ENCODE measurements at places on chromosomes 7 and 10.

GRCh38 chr7:27802999-27803398, 63.0 kb downstream of the TAX1BP1 start:
- no peak for DNase-seq

DNA sequence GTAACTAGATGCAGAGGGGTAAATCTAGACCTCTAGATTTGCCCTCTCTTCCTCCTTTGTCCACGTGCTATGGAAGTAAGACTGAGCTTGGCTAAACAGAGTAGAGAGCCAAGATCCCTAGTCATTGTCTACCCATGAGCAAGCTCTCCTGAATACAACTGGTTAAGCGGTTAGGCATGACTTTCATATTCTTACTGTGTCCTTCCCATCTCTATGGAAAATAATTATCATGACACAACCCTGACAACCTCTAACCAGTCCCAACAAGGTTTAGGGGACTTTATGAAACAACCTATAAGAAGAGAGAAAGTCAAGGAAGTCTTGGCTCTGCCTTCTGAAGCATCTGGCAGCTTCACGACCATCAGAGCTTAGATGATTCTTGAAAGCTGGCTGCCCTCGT, 7.8 kb upstream of the LAMB4 start:
- DNase-seq: no peak

- no peak for DNase-seq
These were observed 636.7 kb upstream of the IGFBP3 start for GRCh38 chr7:46557781-46558180.

DNA sequence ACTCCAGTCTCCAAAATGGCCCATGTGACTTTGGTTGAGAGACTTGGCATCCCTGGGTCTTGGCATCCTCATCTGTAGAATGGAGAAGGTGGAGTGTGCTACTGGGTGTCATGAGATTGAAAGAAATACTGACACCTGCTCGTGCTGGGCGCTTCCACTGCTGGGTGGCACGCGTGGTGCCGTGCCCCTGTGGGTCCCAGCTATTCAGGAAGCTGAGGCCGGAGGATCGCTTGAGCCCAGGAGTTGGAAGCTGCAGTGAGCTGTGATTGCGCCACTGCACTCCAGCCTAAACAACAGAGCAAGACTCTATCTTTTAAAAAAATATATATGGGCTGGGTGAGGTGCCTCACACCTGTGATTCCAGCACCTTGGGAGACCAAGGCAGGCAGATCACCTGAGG, 53.1 kb downstream of the NPTX2 start:
- DNase-seq: no peak

- no peak for DNase-seq
These were observed 296.1 kb downstream of the CDK14 start for GRCh38 chr7:90892213-90892612.

DNA sequence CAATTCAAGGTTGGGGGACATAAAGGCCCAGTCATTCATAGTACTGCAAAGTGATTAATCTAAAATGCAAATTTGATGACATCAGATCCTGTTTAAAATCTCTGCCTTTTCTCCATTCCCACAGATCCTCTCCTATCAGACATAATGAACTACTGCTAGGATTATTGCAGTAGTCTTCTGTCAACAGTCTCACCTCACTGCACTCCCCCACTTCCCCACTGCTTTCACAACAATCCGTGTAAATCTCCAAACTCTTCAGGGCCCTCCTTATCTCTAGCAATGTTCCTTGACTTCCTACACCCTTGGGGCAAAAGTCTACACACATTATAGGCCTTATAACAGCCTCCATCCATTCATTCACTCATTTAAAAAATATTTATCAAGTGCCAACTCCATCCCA, 112.4 kb downstream of the KBTBD2 start:
- DNase-seq: no peak

DNA sequence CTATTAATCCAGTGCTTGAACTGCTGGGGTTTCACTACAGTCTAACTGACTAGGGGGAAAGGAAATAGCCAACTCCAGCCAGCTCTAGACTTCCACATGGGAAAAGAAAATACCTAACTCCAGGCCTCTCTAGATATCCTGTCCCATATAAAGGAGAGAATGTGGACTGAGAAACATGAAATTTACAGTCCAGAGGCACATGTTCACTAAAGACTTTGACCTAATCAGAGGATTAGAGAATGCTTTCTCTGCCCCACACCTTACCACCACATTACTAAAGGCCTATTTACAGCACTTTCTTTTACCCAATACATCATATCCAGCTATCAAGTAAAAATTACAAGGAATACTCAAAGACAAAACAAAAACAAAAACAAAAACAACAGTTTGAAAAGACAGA, 164.2 kb downstream of the PCLO start:
- no peak for DNase-seq

DNA sequence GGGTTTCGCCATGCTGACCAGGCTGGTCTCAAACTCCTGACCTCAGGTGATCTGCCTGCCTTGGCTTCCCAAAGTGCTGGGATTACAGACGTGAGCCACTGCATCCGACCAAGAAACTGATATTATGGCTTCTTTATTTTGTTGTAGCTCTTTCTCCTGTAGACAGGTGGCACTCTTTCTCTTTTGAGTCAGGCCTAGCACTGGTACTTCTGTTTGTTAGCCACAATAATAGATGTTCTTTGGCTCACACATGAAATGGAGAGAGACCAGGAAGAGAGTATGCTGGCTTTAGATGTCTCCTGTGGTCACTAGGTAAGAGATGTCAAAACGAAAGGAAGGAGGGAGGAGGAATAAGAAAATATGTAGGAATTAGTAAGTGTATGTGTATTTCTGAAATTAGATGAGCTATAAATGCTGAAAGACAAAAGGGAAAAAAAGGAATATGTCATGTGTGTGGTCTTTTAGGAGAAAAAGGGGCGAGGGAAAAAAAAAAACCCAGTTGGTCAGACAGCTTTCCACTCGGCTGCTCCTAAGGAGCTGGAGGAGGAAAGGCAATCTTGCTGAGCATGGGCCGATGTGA, 78.7 kb downstream of the CLEC2L start:
- peak; percentile 39 for DNase-seq

DNA sequence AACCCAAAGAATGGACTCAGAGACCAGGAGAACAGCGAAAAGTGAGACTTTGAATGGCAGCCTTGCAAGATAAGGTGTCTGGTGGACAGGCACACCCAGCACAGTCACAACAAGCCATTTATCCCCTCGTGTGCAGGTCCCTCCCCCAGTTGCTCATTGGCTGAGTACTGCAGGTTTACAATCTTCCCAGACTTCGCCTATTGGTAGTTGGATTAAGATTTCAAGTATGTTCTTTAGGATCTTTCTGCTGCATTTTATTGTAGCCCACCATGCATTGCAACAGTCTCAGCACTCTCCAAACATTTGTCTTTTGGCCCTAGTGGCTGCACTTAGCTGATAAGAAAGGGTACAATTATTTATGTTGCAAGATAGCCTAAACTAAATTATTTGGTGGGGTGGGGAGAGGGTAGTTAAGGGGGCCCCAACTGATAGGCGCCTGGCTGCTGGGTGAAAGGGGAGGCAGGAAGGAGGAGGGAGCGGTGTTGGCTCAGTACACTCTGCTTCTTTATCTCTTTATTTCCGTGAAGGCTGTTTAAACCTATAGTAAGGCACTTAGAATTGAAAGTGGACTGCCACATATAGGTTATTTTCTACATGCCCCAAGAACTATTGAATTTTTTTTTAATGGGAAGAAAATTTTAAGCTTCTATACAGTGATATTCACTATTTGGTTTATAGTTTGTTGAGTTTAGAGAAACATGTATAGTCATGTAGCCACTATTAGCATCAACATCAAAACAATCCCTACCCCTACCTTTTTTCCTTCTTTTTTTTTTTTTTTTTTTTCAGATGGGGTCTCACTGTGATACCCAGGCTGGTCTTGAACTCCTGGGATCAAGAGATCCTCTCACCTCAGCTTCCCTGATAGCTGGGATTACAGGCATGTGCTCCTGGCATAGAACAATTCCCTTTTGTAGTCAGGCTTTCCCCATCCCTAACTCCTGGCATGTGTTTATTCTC, 54.2 kb downstream of the GUSB start:
- DNase-seq: no peak

DNA sequence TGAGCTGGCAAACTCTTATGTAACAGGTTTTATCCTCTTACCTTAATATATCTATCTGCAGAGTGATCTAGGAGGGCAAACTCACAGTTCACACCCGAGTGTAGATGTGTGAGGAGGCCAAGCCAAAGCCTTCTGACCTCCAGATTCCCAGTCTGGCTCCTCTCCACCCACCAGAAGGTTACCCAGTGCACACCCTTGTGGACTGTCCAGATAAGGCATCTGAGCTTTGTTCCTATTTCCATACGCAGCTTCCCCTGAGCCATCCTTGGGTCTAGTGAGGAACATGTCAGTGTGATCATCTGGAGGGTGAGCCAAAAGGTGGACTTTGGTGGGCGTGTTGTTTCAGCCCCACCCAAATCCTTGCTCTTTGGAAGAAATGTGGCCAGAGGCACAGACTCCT, 203.0 kb upstream of the MEOX2 start:
- DNase-seq: peak; percentile 31

GRCh38 chr10:131679926-131680325, 220.9 kb upstream of the PPP2R2D start:
- no peak for DNase-seq

DNA sequence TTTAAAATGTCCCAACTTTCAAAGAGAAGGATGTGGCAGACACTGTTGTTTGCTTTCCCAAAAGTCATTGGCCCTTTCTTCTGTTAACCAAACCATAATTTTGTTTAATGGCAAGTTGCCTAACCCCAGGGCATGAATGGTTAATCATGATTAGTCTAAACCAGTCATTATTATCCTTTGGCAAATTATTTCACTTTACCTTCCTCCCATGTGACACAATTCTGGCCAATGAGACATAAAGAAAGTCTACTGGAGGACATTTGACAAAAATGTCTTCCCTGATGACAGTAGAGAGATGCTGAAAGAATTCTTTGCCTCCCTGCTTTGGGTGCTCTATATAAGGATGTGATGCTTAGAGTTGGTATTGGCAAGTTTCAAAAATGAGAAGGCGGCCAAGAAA, 101.9 kb downstream of the PODXL start:
- DNase-seq: no peak

- no peak for DNase-seq
These were observed 23.1 kb upstream of the ZNF862 start for GRCh38 chr7:149815121-149815520.

DNA sequence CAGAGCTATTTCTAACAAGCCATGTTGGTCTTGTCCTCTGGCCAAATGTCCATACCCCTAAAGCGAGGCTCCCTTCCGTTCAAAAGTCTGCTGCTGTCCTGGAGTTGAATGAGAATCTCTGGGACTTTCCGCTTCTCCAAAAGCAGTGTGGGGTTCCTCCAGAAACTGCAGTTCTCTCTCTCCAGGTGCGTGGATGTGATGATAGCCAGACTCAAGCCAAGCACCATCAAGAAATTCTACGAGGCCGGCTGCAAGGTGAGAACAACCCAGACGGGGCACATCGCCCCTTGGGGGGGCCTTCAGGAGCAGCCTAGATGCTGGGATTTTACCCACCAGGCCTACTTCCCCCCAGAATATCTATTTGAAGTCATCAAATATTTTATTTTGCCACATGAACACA, 26.5 kb downstream of the BTBD16 start:
- no peak for DNase-seq

GRCh38 chr10:30782537-30783461, 153.2 kb upstream of the LYZL2 start:
- DNase-seq: peak; percentile 19

DNA sequence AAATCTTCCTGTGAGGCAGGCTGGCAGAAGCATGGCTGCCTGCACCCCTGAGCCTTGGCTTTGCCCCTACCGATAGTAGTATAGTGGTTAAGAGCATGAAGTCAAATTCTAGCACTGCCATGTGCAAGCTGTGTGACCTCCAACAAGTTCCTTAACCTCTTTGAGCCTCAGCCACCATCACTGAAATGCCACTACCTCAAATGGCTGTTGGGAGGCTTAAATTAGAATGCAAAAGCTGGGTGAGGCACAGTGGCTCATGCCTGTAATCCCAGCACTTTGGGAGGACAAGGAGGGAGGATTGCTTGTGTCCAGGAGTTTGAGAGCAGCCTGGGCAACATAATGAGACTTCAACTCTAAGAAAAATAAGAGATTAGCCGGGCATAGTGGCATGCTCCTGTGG, 8.4 kb downstream of the SFRP5 start:
- no peak for DNase-seq

GRCh38 chr10:30092151-30092790, 32.9 kb upstream of the JCAD start:
- DNase-seq: peak; percentile 60

DNA sequence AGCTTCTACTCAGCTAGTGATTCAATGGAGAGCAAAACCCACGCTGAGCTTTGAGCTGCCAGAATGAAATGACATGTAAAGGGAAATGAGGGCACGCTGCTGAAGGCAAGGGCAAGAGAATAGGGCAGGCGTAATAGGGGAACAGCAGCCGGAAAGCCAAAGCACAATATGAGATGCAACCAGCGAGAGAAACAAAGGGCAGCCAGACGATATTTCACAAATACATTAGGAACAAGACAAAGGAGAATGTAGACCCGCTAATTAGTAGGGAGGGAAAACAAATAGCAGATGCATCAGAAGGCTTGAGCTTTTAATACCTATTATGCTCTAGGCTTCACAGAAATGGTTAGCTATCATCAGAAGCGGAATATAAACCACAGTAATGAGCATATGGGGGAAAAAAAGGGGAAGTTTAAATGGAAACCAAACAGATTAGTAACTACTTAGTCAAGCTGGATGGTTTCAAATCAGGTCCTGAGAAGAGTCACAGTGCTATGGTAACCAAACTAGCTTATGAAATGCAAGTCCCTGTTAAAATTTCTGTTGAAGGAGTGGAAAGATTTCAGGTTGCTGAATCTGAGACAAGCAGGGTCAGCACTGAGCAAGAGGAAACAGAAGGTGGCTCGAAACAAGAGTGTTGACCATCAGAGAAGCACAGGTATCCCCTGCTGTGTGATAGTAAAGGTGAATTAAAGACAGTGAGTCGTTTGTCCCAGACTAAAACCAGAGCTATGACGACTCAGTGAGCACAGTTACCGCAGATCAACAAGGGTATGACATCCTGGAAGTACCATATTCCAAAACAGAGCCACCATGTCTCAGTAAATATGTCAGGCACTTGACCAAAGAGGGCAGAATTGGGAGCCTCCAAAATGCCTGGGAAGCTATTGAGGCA, 496.9 kb upstream of the CELF2 start:
- DNase-seq: no peak

GRCh38 chr7:143979359-143979758, 20.8 kb upstream of the OR6B1 start:
- DNase-seq: peak; percentile 91
